BJ (cell line): ENCODE measurements at places on chromosomes 12 and 14. TPM values are rescaled to one million over a fixed set of nuclear protein-coding genes. Genes with fewer than 3 reads are reported as not detected.

Gene NUAK1
- polyA plus RNA-seq: 37.0 and 40.0 TPM in 2 replicates

GRCh38 chr14:100085462-100085861, 20.2 kb downstream of the EVL start:
- DNase-seq: no peak

Gene GUCY2C
- not detected in 2 replicates for polyA plus RNA-seq

- DNase-seq: peak; percentile 63
These were observed 49.9 kb upstream of the PLEKHG3 start for GRCh38 chr14:64654246-64654900.

DNA sequence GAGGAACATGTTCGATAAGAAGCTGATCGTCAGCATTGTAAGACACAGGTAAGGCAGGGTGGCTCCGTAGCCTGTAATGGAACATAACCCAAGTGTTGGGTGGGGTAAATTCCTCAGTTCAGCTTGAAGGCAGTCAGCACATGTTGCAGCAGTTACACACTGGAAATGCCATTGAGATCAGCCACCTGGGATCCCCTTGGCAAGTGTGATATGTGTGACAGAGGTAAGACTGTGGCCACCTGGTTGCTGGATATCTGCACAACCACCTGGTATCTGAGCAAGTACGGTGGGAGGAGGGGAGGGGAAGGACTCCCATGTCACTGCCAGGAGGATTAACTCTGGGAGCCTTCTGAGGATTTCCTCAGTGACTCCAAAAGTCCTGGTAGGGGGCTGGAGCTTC, 158.0 kb upstream of the CAND1 start:
- DNase-seq: no peak

GRCh38 chr12:40287369-40287975, 62.7 kb downstream of the LRRK2 start:
- DNase-seq: no peak

DNA sequence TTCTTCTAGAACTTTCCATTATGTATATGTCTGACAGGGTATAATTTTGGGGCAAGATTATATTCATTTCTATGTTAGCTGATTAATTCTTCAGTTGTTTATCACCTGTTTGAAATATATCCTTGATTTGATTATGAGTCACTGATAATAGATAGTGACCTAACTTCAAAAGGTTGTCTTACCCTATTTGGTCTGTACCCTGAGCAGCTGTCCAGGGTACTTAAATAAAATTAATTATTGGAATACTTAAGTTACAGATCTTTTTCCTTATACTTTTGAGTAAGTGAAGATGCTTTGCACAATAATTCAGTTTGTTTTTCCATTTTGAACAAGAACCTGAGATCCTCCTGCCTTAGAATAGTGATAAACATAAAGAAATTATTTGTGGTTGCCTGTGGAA, 13.2 kb upstream of the NPAS3 start:
- no peak for DNase-seq

DNA sequence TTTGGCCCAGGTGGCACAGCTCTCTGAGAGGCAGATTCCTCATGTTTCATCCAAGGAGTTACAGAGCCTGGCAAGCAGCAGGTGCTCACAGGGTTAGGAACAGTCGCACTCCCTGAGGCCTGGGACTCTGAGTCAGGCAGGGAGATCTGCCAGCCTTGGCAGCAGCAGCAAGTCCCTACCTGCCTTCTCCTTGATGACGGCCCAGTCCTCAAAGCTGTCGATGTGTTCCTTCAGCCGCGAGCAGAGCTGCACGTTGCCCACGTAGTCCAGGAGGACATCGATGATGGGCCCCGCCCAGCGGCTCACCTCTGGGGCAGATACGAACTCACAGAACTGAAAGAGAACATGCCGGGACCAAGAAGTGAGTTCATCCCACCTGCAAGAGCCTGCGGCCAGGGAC, 10.4 kb downstream of the FAM181A start:
- no peak for DNase-seq

GRCh38 chr14:60346706-60347105, 97.7 kb downstream of the PPM1A start:
- DNase-seq: no peak

DNA sequence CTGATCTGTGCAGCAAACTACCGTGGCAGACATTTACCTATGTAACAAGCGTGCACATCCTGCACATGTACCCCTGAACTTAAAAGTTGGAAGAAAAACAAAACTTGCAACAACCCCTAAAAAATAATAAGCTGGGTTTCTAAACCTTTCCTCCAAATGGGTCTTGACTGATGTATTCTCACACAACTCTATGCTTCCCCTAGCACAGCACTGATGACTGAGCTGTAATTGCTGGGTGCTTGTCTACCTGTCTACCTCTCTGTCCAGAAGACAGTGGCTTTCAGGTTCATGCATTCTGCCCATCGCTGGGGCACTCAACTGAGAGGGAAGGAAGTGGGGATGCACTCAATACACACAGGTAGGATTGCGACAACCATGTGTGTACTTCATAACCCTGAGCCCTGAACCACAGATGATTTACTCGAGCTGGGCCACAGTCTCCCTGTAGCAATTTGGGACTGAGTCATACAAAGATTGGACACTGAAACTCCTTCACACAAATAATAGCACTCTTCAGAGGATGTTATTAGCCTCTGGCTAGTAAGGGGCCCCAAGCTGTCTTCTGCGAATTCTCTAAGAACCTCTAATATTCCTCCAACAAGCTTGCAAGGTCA, 44.8 kb upstream of the TMPO start:
- no peak for DNase-seq

DNA sequence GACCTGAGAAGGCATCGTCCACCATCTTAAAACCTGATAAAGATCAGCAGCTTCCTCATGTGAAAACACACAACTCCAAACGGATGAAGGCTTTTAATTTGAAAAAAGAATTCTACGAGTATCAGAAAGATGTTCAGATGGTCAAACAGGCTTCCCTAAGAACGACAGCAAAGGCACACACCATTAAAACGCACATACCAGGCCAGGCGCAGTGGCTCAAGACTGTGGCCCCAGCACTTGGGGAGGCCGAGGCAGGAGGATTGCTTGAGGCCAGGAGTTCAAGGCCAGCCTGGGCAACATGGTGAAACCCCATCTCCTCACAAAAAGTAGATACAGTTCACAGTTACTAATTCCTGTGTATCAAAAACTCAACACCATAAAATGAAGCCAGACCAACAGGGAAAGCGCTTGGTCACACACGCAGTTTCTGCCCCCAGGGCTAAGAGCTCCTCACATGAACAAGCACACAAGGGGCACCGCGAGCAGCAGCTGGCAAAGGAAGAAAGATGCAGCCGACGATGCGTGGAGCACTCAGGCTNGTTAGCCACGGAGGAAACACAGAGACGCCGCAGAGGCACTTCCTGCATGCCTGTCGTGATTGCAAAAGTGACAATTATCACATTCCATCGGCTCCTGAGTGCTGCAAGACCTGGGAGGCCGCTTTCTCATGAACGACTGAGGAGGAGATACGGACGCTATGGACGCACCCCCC, 78.0 kb downstream of the NOC4L start:
- no peak for DNase-seq

- DNase-seq: no peak
These were observed 25.5 kb downstream of the EP400 start for GRCh38 chr12:131975228-131975627.

Gene STXBP6
- polyA plus RNA-seq: 12.1 and 16.8 TPM in 2 replicates

DNA sequence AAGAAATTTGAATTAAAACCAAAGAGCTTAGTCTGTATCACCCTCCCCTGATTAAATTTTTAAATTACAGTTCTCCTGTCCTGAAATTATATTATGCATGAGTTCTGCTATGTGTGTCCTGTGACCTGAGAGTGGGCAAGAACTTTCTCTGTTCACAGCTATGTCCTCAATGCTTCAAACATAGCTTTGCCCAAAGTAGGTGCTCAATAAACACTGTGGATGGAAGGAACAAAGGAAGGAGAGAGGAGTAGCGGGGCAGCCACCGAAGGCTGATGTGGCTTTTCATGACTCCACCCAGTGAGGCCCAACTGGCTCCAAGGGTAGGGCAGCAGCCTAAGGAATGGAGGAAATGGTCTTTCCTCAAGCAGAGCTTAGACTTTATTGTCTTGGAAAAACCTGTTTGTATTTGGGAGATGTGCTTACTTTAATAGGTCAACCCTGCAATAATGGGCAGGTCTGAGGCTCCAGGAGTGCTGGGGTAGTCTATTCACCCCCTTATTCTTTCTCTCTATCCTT, 7.6 kb upstream of the MARK3 start:
- no peak for DNase-seq

GRCh38 chr12:5458229-5459050, 26.5 kb downstream of the NTF3 start:
- no peak for DNase-seq

GRCh38 chr12:95204141-95204866, 13.0 kb downstream of the FGD6 start:
- DNase-seq: no peak

GRCh38 chr14:68479247-68479646, 313.6 kb downstream of the ZFP36L1 start:
- no peak for DNase-seq

Gene DHRS2
- 0.13 and 0.16 TPM in 2 replicates for polyA plus RNA-seq

DNA sequence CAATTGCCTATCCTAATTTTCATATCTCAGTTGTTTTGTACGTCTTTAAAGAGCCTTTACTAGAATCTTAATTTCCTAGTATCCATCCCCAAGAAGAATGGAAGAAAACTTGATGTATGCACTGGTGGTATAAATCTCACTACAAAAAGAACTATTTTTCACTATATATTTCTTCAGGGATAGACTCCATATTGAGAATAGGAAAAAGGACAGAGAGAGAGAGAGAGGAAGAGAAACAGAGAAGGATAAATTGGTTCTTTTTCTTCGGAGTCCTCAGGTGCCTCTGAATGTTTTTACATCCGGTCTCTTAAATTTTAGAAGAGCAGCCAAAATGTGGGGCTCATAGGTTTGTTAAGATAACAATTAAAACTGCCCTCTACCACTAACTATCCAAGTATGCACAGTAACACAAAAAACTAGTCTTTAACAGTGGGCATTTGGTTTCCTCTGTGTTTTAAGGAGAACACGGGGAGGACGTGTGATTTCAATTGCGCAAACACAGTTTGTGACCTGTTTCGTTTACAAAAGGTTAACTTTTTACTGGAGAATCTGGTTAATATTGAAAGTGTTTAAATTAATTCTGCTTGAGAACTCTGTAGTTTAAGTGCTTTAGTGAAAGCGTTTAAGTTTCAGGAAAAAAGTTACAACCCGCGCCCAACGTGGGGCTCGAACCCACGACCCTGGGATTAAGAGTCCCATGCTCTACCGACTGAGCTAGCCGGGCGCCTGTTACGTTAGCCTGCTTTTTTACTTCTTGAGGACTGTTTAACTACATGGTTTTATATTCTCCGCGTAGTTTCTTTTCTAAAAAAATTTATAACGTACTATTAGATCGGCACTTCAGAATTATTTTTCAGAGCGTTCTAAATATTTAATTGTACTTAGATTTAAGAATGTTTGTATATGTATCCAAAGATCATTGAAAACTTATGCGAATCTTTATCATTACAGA, 5.1 kb upstream of the PSMA3 start:
- DNase-seq: no peak

Gene AKAP5
- 0.17 and 0.40 TPM in 2 replicates for polyA plus RNA-seq

- DNase-seq: no peak
These were observed 1.4 kb downstream of the JPH4 start for GRCh38 chr14:23577004-23577681.

DNA sequence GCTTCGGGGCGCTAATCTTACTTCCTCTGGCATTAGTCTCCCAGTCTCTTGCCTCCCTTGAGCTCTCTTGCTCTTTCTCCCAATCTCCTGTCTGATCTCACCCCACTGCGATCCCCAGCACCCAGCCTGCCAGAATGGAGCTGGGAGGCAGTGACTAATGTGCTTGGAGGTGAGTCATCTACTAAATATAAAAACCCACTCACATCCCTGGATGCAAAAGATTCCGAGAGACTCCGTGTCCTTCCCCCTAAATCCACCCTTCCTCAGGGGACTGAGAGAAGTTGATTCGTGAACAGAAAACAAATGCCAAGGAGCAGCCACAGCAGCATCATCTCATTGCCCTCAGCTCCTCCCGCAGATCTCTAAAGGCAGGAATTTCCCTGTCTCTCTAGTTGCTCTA, 45.7 kb upstream of the KCNA5 start:
- DNase-seq: peak; percentile 75

DNA sequence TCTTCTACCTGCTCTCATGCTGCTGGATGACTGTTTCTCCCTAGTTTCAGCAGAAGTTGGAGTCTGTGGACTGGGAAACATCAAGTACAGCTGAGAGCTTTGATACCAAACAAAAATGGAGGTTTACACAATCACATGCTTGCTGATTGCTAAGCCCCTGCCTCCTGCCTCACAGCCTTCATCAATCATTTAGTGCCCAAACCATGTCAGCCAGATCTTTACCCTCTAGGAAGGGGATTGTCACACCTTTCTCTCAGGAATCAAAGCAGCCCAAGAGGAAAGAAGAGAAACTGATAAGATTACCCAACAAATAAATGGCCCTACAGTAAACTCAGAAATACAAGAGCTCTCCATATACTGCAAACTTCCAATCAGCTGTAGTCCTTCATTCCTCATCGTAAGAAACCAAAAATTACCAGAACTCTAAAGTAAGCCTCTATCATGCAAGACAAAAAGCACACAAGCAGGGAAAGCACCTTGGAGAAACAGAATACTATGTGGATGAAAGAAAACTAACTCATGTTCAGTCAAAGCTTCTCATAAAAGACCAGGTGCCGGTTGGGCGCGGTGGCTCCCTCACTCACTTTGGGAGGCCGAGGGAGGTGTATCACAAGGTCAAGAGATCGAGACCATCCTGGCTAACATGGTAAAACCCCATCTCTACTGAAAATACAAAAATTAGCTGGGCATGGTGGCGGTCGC, 63.6 kb upstream of the RESF1 start:
- no peak for DNase-seq

DNA sequence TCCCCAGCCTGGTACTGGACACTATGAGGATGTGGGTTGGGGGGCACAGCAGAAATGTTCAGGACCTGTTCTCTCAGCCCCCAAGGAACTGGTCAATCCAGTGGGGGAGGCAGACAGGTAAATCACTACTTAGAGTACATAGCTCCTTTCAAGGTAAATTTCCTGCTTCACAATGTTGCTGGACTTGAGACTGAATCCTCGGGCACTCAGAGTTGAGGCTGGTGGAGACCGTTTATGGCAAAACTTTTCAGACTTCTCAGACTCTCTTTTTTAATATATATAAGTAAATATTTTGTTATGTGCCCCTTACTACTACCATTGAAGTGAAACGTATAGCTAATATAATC, 483 bp upstream of the SERPINA10 start:
- DNase-seq: no peak

Gene ASCL1
- 0.07 TPM in 1 of 2 replicates, not detected in the other for polyA plus RNA-seq

GRCh38 chr12:108826101-108826806, 31.1 kb downstream of the SSH1 start:
- DNase-seq: peak; percentile 95

- no peak for DNase-seq
These were observed 60.1 kb upstream of the EIF5 start for GRCh38 chr14:103273745-103274615.

- no peak for DNase-seq
These were observed 870.6 kb downstream of the NRXN3 start for GRCh38 chr14:79040790-79041189.

- no peak for DNase-seq
These were observed 23.5 kb downstream of the FGF23 start for GRCh38 chr12:4356041-4356327.
